ENCODE measurements at places on chromosomes 7 and 10. TPM values are rescaled to one million over a fixed set of nuclear protein-coding genes. Genes with fewer than 3 reads are reported as not detected.

GRCh38 chr10:59098387-59098786 is 78.1 kb upstream of the PHYHIPL start:
- DNase-seq, result no peak

- DNase-seq, result no peak
Observed at GRCh38 chr7:156516791-156517378, 123.7 kb upstream of the RNF32 start.

Gene TRDMT1
- 4.6 TPM for total RNA-seq

- DNase-seq, result no peak
Observed at GRCh38 chr7:98869027-98869596, 702 bp downstream of the TMEM130 start.

DNA sequence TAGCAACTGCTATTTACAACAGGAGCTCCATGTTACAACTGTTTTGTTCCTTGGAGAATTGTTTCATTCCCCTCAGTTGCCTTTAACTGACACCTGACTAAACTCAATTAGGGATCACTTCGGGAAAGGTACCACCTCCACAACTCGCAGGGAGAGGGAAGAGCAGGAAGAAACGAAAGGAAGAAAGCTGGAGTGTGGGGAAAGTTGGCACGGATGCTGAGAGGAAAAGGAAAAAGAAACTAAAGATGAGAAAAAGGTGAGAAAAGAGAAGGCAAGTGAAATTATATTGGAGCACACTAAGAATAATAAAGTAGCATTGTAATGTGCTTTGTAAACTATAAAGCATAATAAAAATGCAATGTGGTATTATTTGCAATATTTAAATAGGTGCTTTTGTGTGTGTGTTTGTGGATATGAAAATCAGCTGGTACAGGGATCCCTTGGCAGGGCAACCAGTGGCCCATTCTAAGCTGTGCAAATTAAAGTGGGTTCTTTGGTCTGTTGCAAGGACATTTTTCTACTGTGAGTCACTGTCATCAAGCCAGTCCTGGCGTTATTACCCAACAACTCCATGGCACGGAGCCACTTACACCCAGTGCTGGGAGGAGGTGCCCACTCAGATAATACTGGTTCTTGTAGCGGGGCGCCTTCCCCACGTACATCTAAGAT is 45.9 kb downstream of the HIPK2 start:
- DNase-seq, result peak; percentile 88

- no peak for DNase-seq
Observed at GRCh38 chr7:35254496-35255442, 869 bp upstream of the TBX20 start.

DNA sequence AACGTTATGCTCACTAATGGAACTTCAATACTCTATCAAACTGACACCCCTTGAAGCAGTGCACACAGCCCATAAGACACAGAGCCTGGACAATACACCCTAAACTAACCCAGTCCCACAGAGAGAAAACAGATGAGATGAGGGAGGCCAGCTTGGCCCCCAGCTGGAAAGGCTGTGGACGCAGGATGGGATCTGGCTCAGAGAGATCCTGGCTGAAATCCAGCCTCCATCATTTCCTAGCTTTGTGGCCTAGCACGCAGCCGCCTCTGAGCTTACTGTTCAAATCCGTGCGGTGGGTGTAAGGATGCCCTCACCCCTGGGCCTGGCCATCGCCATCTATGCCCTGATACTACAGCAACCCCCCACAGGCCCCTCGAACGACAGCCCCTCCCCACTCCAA is 32.7 kb downstream of the SNX8 start:
- DNase-seq, result peak; percentile 77

All from dermis blood vessel endothelial cell (primary cell).